ENCODE measurements at places on chromosomes 2 and 18.
A peak's percentile ranks its signal among the peaks of the same experiment; 100 is the strongest.

DNA sequence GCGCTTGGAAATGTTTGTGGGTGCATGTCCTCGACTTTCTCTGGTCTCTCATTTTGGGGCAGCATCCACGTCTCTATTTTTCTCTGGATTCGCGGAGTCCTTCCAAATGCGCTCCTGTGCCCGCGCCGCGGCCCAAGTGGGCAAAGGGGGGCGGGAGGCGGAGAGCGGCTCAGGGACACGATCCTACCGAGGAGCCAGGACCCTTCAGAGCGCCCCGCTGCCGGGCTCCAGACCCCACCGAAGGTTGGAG is 990 bp downstream of the EPAS1 start:
- DNase-seq, result no peak

GRCh38 chr2:176174382-176174823 is 14.1 kb upstream of the HOXD1 start:
- DNase-seq, result no peak

- peak; percentile 8 for DNase-seq
Measured at GRCh38 chr2:127219171-127220070, 678 bp downstream of the CYP27C1 start.

- DNase-seq, result no peak
Measured at GRCh38 chr2:96549466-96549785, 12.9 kb downstream of the ARID5A start.

DNA sequence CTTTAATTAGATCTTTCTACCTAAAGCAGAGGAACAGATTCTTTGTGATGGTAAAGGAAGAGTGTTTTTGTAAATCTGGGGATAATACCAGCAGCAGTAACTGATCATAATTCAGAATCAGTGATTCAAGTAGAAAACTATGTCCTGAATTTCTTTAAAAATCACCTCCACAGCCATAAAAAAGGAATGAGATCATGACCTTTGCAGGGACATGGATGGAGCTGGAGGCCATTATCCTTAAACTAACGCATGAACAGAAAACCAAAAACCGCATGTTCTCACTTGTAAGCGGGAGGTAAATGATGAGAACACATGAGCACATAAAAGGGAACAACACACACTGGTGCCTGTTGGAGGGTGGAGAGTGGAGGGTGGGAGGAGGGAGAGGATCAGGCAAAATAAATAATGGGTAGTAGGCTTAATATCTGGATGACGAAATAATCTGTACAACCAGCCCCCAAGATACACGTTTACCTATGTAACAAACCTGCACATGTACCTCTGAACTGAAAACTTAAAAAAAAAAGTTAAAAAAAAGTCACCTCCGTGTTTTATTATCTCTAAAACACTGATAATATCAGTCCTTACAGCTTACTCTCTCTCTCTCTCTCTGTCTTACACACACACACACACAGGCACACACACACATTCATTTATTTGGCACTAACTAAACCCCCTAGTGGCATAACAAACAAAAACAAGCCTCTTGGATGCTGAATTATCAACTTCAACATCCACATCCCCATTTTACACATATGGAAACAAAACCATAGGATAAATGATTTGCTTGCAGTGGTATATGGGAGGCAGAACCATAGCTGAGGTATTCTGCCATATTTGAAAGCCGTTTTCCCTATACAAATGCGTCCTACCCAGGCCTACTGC is 1.4 kb downstream of the TM4SF20 start:
- DNase-seq, result no peak

GRCh38 chr18:29060349-29060748 is 883.4 kb upstream of the CDH2 start:
- no peak for DNase-seq

GRCh38 chr2:202014318-202014717 is 19.3 kb upstream of the FZD7 start:
- no peak for DNase-seq

- DNase-seq, result no peak
Measured at GRCh38 chr2:669323-669722, 7.9 kb downstream of the TMEM18 start.

DNA sequence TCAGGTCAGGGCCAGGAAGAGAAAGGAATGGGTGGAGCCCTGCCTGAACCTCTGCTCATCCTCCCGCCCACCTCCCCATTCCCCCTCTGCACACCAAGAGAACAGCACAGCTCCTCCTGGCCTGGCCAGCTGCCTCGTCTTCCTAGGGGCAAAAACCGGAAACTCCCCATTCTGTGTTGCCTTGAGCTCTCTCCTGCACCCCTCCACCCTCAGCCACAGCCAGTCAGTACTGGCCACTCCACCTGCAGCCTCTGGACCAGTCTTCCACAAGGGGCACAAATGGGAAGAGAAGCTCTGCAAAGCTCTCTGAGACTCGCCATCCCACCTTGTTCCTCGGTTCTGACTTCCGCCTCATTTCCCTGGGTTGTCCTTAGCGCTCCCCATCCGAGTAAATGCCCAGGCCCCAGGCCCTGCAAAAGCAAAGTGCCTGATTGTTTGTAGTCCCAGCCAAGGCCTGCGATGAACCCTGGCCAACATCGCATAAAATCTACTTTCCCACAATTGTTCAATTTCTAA is 39.3 kb upstream of the SLC35G4 start:
- no peak for DNase-seq

DNA sequence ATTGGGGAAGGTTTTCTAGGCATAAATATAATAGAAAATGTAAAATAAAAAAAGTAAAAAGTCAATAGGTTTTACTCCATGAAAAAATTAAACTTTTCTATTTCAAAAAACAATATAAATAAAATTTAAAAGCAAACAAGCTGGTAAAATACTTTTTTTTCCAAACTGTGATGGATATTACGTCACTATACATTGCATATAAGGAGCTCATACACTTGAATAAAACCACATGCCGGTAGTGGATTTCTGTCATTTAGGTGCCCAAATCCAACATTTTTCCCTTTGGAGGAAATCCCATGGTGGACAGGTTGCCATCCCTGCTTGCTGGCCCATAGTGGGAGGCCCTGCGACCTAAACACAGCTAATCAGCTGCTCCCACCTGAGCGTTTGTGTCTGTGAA is 289.4 kb upstream of the HNRNPA3 start:
- no peak for DNase-seq

DNA sequence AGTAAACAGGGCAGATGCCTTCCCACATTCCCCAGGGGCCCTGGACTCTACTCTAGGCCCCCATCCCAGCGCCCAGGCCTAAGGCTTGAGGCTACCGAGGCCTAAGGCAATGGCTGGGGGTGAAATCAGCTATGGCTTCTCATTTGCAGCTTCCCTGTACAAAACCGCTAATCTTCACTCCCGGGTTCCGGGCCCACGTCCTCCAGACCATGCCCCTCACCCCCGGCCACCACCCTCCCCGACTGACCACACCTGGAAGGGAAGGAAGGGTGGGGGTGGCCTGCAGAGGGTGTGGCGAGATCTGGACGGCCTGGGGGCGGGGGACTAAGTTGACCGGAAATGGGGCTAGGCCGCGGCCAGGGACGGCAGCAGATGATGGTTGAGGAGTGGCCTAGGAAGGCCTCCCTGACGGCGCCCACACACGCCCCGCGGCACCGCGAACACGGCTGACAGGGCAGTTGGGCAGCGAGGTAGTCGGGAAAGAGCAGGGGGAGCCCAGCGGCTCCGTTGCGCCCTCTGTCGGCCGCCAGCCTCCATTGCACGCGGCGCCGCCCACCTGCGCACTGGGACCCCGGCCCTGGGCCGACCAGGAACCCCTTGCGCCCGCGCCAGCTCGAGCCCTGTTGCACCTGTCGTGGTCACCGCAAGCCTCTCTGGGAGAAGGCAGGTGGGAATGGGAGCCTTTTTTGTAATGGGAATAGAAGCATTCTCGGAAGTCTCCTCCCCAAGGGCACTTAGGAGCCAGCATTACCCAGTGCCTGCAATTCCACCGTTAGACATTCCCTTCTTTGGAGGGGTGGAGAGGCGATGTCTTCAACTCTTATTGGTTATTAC is 117.1 kb upstream of the STPG4 start:
- peak; percentile 32 for DNase-seq

DNA sequence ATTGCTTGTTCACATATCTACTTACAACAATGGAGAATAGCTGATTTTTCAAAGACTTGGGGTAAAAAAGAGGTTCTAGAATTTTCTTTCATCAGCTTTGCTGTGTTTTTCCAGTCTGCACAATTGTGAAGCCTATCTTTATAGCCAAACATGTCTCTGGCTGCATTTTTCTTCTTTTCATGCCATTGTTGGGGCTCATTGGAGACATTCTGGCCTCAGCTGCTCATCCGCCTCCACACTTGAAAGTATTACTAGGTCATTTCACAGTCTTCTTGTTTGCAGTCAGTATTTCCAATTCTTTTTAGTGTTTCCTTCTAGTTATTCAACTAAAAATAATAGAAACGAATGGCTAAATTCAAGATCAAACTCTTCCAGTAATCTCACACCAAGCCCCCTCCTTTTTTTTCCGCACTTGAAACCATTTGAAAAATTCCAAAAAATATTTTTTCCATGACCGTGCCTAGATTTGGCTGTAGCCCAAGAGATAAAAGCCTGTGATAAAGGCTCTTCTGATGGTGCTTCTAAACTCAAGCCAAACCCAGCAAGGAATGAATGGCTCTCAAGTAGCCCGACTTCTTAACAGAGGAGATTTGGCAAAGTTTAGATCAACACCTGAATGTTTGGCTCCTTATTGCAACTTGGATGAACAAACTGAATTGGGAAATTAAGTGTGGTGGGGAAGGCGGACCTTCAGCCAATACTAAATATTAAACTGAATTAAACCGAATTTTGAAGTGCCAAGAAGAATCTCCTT is 103.4 kb downstream of the NRP2 start:
- DNase-seq, result no peak

DNA sequence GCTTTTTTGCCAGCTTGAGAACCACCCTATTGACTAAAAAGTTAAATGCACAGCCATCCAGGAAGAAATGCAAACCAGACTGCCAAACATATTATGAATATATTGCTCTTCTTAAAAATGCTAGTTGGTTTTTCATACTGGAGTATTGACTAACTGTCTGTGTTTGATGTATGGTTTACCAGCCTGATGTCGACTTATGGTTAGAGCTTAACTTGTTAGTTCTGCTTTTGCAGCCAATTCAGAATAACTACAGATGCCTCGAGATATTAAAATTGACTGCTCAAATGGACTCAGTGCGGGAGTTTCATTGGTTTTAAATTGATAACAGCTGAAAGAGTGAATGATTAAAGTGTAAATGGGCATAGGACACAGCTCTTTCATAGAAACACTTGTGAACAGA is 369.8 kb downstream of the ARHGAP15 start:
- DNase-seq, result no peak

DNA sequence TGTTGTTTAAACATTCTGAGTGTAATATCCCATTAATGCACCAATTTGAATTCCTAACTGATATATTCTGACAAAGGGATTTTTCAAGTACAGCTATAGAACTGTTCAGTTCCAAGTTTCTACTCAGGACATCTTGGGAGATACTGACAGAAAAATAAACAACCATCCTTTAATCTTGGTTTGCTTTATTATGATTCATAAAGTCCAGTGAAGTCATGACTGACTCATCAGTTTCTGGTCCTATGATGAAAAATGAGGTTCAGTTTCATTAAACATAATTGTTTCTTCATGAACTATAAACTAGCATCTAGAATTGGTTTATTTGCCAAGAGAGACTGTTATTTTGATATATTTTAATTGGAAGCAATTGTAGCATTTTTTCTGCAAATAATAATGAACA is 896.2 kb downstream of the CCDC85A start:
- DNase-seq, result no peak

GRCh38 chr2:56705713-56706112 is 521.9 kb downstream of the CCDC85A start:
- no peak for DNase-seq

DNA sequence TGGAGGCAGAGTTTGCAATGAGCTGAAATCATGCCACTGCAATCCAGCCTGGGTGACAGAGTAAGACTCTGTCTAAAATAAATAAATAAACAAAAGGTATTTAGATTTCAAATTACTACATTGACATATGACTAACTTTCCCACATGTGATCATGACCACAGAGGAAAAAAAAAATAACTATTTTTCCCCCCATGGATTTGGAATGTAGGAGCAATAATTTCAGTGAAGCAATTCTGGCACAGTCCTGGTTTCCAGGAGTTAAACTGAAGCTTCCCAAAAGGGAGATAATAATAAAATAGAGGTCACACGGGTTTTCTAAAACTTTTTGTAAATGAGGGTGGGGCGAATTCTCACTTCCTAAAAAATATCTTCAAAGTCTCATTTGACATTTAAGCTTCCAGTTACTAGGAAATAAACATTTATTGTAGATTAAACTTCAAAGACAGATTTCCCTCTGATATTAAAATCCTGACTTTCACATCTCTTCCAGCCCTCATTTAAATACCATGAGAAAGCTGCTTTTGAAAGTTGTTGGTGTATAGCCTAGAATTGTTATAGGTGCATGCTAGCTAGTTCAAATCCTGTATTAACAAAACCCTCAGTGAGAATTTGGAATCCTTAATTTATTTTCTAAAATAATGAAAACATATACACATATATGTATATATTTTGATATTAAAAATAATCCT is 20.7 kb downstream of the SLC19A3 start:
- no peak for DNase-seq

DNA sequence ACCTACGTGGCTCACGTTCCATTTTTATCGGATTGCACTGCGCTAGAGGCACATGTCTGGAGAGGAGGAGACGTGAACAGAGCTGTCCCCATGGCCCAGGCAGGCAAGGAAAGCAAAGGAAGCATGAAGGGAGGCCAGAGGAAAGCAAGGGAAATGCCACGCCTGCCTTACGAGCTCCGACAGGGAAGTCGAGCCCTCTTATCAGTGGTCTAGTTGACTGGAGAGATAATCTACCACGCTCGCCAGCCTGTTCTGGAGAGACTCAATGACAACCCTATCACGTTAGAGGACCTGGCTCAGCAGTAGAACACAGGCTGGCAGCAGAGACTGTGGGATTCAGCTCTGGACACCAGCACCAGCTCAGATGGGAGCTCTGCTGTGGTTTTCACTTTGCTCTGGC is 202.6 kb upstream of the ID2 start:
- no peak for DNase-seq

GRCh38 chr2:12702168-12703121 is 14.3 kb upstream of the TRIB2 start:
- no peak for DNase-seq

GRCh38 chr18:7645756-7646155 is 78.6 kb downstream of the PTPRM start:
- DNase-seq, result no peak

DNA sequence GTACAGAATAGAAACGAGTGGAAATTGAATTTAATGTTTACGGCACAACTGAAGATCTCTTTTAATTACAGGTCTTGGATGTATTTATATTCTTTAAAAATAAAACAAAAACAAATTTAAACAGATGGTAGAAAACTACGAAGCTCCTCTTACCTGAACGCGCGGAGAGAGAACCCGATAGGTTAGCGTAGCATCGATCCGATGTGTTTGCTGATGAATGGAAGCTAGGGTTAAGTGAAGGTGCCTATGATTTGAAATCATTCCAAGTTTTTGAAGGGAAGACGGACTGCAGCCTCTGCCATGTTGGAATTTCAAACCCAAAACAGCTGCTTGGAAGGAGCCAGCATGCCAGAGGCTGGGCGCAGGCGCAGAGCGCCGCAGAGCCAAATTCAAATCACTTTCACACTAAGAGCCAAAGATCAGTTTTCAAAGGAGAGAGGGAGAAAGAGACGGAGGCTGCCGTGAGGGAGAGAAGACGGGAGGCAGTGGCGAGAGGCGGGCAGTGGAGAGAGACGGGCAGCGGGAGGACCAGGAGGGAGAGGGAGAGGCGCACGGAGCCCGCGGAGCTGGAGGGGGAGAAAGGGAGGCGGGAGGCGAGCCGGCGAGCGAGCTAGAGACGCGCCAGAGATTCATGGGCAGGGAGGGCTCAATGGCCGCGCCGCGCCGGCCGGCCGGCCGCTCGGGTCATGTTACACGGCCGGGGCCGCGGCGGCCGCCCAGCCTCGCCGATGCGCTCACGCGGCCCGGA is at the start of gene FIGN:
Gene FIGN, minus strand, starts transcription at position 324 of the 748 bp plus-strand sequence. CDS start 1,081 bp downstream, outside the sequence.
- DNase-seq, result peak; percentile 60

GRCh38 chr2:240985881-240986786 is 12.3 kb upstream of the SNED1 start:
- no peak for DNase-seq

Data from NCI-H1694 treated with DMSO at 0.1 percent for 48 hours (cell line).